ENCODE measurements at places on chromosomes 5 and 9. TPM values are rescaled to one million over a fixed set of nuclear protein-coding genes. Genes with fewer than 3 reads are reported as not detected.

The SMIM33 gene
- not detected for total RNA-seq

The EXOSC2 gene
- total RNA-seq: 16.9 TPM

The GAPVD1 gene
- 26.0 TPM for total RNA-seq

The CYLC2 gene
- total RNA-seq: not detected

The LCN1 gene
- total RNA-seq: not detected

The ZNF879 gene
- total RNA-seq: 1.4 TPM

The AFF4 gene
- 49.5 TPM for total RNA-seq

The RANBP6 gene
- 12.6 TPM for total RNA-seq

The PRUNE2 gene
- total RNA-seq: 12.7 TPM

The PCDHGB3 gene
- 3.2 TPM for total RNA-seq

The RASEF gene
- total RNA-seq: not detected

The GABRG2 gene
- 0.06 TPM for total RNA-seq

The ACTBL2 gene
- not detected for total RNA-seq

The CNTFR gene
- total RNA-seq: 0.56 TPM

The PCDHGA3 gene
- total RNA-seq: 5.1 TPM

The MYOT gene
- not detected for total RNA-seq

The CCDC192 gene
- not detected for total RNA-seq

The SSNA1 gene
- 50.5 TPM for total RNA-seq

The PCDHB5 gene
- total RNA-seq: 2.2 TPM

The GABRA1 gene
- total RNA-seq: not detected

The PFN3 gene
- not detected for total RNA-seq

The SHB gene
- total RNA-seq: 8.2 TPM

All from cardiac ventricle fibroblast (primary cell).